Daoy (cell line): ENCODE measurements at places on chromosomes 2 and 18.

GRCh38 chr2:37464067-37464466, 119.6 kb downstream of the QPCT start:
- no peak for DNase-seq

DNA sequence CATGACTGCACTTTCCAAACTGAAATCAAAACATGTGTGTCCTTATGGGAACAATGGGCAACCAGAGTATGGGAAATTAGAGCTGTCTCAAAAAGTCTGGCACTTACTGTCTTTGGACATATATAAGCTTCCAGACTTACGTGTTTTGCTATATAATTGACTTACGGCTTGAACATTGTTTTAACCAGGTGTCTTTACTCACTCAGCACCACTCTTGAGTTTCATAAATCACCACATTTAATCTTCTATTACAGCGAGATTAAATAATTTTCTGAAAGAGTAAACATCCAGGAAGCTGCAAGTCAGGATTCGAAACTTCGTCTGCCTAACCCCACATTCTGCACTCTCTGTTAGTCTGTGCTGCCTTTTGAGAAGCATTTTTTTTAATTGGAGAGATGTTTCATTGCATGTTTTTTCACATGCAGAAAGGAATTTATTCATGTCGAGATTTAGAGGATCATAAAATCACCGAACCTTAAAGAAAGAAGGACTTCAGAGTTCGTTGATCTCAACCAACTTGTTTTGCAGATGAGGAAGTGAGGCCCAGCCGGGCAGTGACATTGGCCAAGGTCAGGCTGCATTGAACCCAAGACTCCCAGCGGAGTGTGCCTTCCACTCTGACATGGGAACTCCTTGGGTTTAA, 137.3 kb downstream of the SETBP1 start:
- DNase-seq = no peak

DNA sequence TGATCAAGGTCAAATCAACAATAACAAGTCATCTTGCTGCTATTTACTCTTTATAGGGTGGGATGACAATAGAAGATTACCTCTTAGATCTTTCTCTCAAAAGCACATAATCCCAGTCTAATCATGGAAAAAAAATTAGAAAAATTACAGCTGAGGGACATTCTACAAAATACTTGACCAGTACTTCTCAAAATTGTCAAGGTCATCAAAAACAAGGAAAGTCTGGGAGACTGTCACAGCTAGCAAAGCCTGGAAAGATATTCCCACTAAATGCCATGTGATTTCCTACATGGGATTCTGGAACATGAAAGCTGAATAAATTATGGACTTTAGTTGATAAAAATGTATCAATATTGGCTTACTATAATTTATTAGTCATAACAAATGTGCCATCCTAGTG, 276.2 kb downstream of the RNF144A start:
- DNase-seq = no peak

DNA sequence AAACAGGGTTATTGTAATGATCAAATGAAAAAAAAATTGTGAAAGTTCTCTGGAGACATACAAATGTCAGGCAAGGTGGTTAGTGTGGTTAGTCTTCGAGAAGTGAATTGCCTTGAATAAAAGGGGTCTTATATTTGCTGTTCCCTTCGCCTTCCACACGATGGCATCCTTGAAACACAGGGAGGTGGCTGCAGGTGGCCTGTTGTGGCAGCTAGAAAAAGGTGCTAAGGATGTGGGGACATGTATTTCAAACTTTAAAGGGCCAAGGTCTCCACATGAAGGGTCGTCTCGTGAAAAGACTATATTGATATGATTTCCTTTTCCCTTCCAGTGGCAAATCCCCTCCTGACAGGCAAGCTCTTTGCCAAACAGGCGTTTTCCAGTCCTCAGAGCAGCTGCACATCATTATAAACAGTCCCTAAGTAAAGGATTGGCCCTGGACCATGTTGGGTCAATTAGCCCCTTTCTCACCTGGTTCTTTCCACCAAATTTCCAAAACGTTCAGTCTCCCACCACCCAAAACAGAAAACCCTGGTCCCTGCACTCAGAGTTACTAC, 68.5 kb downstream of the COPS8 start:
- DNase-seq = peak; percentile 63

GRCh38 chr18:79640875-79641274, 38.7 kb upstream of the CTDP1 start:
- DNase-seq = no peak
